ENCODE measurements at places on chromosomes 3 and 15.

GRCh38 chr3:46930945-46931403 is 45.6 kb downstream of the CCDC12 start:
- DNase-seq, result no peak

GRCh38 chr3:66443118-66443803 is 57.6 kb downstream of the LRIG1 start:
- DNase-seq, result no peak

- no peak for DNase-seq
These were observed 58.7 kb upstream of the CHST2 start for GRCh38 chr3:143060906-143061305.

DNA sequence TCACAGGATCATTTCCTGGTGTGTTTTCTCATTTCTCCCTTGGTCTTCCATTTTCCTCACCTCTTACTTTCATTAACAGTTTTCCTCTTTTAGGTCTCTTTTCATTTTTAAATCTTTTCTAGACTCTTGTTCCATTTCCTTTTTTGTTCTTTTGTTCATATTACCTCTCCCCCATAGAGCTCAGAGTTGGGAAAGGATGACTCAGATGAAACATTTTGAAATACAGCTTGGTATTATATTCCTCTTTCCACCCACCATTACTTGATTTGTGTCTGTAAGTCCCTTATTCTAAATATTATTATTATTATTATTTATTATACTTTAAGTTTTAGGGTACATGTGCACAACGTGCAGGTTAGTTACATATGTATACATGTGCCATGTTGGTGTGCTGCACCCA is 153.1 kb downstream of the VGLL3 start:
- no peak for DNase-seq

DNA sequence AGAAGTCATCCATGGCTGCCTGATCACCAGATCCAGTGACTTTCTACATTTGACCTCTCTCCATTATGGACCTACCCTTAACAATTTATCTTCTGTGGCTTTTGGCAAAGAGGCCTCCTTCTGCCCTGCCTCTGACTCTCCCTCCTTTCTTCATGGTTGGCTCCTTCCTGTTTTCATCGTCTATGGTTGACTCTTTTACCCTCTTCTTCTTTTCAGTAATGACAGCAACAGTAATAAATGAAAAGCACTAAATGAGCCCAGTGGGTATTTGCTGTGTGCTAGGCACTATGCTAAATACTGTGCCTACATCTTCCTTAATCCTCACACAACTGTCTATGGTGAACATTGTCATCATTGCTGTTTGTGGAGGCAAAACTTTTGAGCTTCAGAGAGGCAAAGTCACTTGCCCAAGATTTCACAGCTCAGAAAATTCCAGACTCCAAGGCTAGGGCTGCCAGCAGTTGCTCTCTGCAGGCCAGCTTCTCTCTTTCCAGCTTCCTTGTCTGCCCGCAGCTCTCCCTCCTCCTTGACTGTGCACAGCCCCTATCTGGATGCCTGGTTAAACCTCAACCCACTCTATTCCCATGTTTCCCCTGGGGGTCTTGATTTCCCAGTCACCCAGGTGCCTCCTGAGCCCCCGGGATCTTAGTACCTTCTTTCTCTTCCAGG is 24.6 kb downstream of the ITPR1 start:
- DNase-seq, result no peak

GRCh38 chr3:185403002-185403401 is 40.1 kb downstream of the MAP3K13 start:
- DNase-seq, result no peak

DNA sequence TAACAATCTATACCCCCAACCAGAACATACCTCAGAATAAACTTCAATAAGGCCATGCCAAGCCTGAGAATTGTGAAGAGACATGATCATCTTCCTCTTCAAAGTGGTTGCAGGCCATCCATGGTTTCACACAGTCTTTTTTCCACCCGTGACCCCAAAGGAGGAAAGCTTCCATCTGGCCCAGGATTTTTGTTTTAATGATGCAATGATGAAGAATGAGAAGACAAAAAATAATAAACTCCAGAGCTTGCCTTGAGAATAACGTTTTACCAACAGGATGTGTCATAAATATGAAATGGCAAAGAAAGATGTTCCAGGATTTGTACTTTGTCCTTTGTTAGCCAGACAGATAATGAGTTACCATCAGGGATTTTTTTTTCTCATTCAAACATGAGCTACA is 201.9 kb downstream of the WNT5A start:
- peak; percentile 9 for DNase-seq

- no peak for DNase-seq
These were observed 48.1 kb downstream of the EPHB3 start for GRCh38 chr3:184609476-184610244.

- no peak for DNase-seq
These were observed 82.9 kb downstream of the EOMES start for GRCh38 chr3:27639271-27639670.

- peak; percentile 82 for DNase-seq
These were observed 105.1 kb upstream of the GALNT15 start for GRCh38 chr3:16069149-16069922.

GRCh38 chr3:12454816-12455121 is 29.5 kb upstream of the TSEN2 start:
- DNase-seq, result peak; percentile 18

DNA sequence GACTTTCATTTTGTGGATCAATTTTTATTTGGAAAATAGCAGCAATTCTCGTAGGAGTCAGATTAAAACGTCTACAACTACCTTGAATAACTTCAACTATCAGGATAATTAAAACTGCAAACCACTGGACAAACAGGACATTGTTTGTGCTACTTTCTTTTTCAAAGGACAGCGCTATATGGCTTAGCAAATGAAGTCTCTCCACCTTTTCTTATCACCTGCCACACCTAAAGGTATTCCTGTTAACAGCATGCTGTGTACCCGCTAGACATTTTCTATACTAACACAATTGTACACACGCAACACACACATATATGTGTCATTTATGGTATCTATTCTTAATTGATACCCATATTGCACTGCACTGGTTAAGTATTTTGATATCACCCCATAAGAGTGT is 19.2 kb downstream of the MNS1 start:
- no peak for DNase-seq

DNA sequence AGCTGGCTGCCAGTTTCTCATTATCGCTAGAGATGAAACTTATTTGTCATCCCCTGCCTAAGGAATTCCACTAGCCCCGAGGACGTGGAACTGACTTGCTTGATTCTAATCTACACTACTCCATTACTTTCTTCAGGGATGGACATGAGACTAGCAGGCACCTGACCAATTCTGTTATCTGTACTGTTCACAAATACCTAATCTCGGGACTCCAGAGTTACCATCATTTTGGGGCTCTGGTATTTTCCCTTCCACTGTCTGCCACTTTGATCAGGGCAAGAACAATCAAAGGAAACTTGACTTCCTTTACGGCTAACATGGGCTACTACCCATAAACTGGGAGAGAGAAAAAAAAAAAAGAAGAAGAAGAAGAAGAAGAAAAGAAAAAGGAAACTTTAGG is 27.8 kb downstream of the BMF start:
- DNase-seq, result no peak

GRCh38 chr3:55191911-55192775 is 264.3 kb upstream of the LRTM1 start:
- DNase-seq, result peak; percentile 98

DNA sequence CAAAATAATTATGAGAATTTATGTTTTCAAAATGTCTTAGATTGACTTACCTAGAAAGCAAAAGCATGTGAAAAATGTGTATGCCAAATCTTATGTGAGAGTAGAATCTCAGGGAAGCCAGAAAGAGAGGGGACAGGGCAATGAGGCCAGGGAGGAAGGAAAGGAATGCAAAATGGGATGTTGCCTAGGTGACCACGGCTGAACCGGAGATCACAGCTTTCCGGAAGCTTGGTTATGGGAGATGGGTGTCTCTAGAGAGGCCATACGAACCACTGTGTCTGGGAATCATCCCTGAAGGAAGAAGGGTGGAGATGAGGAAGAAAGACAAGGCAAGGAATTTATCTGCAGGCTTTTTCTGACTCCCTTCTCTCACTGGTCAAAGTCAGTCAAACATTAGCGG is 76.0 kb downstream of the SUCLG2 start:
- DNase-seq, result no peak

GRCh38 chr3:77026904-77027634 is 12.8 kb upstream of the ROBO2 start:
- DNase-seq, result no peak

DNA sequence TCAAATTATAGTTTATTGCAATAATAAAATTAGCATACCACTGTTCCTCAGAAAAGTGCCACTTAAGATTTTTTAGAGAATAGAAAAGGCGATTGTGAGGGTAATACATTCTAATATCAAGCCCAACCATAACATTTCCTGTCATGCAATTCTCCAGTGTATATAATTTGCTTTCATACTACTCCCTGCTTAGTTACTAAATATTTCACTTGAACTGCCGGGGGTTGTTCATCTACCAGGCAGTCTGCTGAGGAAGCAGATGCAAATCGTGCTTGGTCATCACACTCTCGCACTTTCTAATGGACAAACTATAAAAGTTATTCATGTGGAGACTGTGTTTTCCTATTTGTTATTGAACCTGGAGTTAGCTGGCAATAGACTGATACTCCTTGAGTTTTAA is 645.6 kb upstream of the CBLB start:
- DNase-seq, result no peak

Measured in HFFc6 (cell line).